Smooth muscle cell of bladder (primary cell): ENCODE measurements at places on chromosomes 2 and 18. TPM values are rescaled to one million over a fixed set of nuclear protein-coding genes. Genes with fewer than 3 reads are reported as not detected.

The SLC11A1 gene
- 0.14 and 0.28 TPM in 2 replicates for total RNA-seq

The UGT1A3 gene
- not detected in 2 replicates for total RNA-seq

The ACTR2 gene
- 59.6 and 83.9 TPM in 2 replicates for total RNA-seq

The MYO5B gene
- 0.18 and 0.28 TPM in 2 replicates for total RNA-seq

The OTOF gene
- total RNA-seq: under 0.01 and 0.14 TPM in 2 replicates

The DNER gene
- 0.43 and 0.83 TPM in 2 replicates for total RNA-seq

The CLEC4F gene
- not detected in 2 replicates for total RNA-seq

The LAMA1 gene
- total RNA-seq: 11.7 and 55.3 TPM in 2 replicates

The SCN7A gene
- 0.09 and 0.14 TPM in 2 replicates for total RNA-seq

The UGT1A10 gene
- total RNA-seq: 0.43 and 0.83 TPM in 2 replicates

The KCNG3 gene
- under 0.01 TPM in 1 of 2 replicates, not detected in the other for total RNA-seq

The GREB1L gene
- total RNA-seq: 0.09 TPM in 1 of 2 replicates, not detected in the other

The HOXD9 gene
- total RNA-seq: 0.18 and 0.28 TPM in 2 replicates

The GPR55 gene
- not detected in 2 replicates for total RNA-seq

The IL37 gene
- not detected in 2 replicates for total RNA-seq

The NXPH2 gene
- 0.14 TPM in 1 of 2 replicates, not detected in the other for total RNA-seq

The MTCL1 gene
- 20.5 and 23.5 TPM in 2 replicates for total RNA-seq

The RAX gene
- not detected in 2 replicates for total RNA-seq

The LIPG gene
- total RNA-seq: 12.4 and 19.8 TPM in 2 replicates

The GBX2 gene
- total RNA-seq: 0.14 TPM in 1 of 2 replicates, not detected in the other

The TWSG1 gene
- total RNA-seq: 298 and 496 TPM in 2 replicates

The SYT4 gene
- not detected in 2 replicates for total RNA-seq

The NAT8 gene
- total RNA-seq: not detected in 2 replicates

The EVX2 gene
- total RNA-seq: under 0.01 TPM in 1 of 2 replicates, not detected in the other

The RALB gene
- total RNA-seq: 41.7 and 50.3 TPM in 2 replicates

The AQP12A gene
- total RNA-seq: not detected in 2 replicates

The UGT1A8 gene
- 0.37 and 0.71 TPM in 2 replicates for total RNA-seq

The CTAGE1 gene
- total RNA-seq: not detected in 2 replicates

The COL4A3 gene
- total RNA-seq: under 0.01 and 0.18 TPM in 2 replicates

The ADD2 gene
- 0.37 TPM in 1 of 2 replicates, not detected in the other for total RNA-seq

The LIMS4 gene
- 1.1 TPM in 2 replicates for total RNA-seq

The POTEI gene
- under 0.01 TPM in 1 of 2 replicates, not detected in the other for total RNA-seq

The EHBP1 gene
- 58.9 and 86.7 TPM in 2 replicates for total RNA-seq

The CHRNG gene
- total RNA-seq: not detected in 2 replicates
